Activated naive CD8-positive, alpha-beta T cell treated with anti-CD3 and anti-CD28 coated beads, Interleukin-2, amount 50 U/mL, for 24 hours (primary cell): ENCODE measurements at places on chromosomes 2 and 18.

- no peak for DNase-seq
These were observed 137.2 kb downstream of the BCL2 start for GRCh38 chr18:63182310-63182772.

GRCh38 chr18:63162271-63163014 lies 157.1 kb downstream of the BCL2 start:
- DNase-seq, result peak; percentile 47

- no peak for DNase-seq
These were observed 80.1 kb downstream of the MBP start for GRCh38 chr18:77052297-77052982.

- no peak for DNase-seq
These were observed 45.4 kb upstream of the SMIM21 start for GRCh38 chr18:75472906-75473305.

DNA sequence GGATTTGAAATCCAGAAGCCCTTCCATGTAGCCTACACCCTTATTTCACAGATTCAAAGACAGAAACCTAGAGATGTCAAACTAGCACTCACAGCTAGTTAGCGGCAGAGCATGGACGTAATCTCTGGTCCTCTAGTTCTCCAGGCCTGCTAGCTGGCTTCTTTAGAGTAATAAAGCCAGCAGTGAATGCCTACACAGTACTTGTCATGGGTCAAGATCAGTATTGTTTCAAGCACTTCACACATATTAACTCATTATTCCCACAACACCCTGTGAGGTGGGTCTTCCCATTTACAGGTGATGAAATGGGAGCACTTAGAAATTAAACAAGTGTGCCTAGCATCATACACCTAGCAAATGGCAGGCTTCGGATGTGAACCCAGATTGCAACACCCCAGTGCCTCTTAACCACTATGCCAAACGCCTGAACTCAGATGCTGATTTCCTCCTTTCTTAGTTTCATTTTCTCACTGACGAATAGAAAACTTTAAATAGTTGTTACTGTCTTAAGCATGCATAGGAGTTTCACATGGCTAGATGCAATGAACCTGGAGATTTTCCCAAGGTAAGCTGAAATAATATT lies 14.5 kb upstream of the ZBTB14 start:
- no peak for DNase-seq

- no peak for DNase-seq
These were observed 119.7 kb downstream of the METTL4 start for GRCh38 chr18:2451556-2451955.

GRCh38 chr2:136005462-136006196 lies 20.2 kb upstream of the DARS1 start:
- no peak for DNase-seq

DNA sequence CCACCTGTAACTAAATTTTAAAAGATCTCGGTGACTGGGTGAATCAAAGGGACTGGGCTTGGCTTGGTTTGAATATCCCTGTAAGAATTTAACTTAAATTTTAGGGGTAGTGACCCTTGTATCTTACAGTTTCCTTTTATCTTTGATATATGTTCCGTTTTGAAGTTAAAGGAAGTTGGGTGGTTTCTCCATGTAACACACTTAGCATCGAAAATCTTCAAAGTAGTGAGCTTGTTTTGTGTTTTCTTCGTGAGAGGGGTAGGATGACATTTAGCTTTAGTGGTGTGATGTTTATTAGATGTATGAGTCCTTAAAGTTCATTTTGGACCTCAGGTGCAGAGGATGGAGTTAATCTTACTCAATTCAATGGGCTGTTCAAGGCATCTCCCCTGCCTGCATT lies 1.6 kb downstream of the WDR7 start:
- no peak for DNase-seq

GRCh38 chr2:25976983-25977741 lies 5.1 kb downstream of the KIF3C start:
- no peak for DNase-seq

DNA sequence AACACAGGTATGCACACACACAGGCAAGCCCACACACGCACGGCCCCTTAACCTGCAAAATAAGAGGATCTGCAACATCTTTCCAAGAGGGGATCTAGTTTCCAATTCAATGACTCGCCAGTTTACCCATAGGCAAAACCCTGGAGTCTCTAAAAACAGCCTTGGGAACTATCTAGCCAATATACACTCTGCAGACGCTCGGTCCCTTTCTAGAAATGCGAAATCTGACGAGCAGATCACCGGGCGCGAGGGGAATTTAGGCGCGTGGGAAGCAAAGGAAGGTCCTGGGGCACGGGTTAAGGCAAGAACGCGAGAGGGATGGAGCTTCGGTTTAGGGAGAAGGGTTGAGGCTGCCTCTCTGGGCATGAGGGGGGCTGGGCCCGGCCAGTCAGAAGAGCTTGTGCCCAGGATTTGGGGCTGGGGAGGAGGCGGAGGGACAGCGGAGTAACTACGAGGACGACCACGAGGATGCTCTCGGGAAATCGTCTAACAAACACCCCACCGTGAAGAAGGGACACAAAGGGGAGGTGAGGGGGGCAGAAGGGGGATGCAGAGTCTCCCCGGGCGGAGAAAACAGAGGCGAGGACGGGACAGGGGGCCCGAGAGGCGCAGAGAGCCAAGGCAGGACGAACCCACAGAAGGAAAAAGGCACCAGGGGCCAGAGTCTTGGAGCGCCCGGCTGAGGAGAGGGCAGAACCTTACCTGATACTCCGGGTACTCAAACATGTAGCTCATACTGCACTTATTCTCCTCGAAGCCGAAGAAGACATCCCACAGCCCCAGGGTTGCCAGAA lies 542 bp downstream of the PGAP1 start:
- peak; percentile 47 for DNase-seq
